ENCODE measurements at places on chromosomes 7 and 10.
A peak's percentile ranks its signal among the peaks of the same experiment; 100 is the strongest.

GRCh38 chr10:8778713-8779112, 724.2 kb downstream of the GATA3 start:
- DNase-seq: no peak

- DNase-seq: no peak
Observed at GRCh38 chr7:155534691-155535090, 11.7 kb downstream of the CNPY1 start.

DNA sequence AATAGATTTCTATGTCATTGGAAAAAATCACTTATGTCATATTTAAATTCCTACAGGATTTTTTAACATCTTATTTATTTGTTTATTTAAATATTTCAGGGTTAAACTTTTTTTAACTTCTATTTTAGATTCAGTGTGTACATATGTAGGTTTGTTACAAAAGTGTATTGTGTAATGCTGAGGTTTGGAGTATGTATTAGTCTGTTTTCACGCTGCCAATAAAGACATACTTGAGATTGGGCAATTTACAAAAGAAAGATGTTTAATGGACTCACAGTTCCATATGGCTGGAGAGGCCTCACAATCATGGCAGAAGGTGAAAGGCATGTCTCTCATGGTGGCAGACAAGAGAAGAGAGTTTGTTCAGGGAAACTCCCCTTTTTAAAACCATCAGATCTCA, 65.4 kb downstream of the MGAM2 start:
- DNase-seq: no peak

- no peak for DNase-seq
Observed at GRCh38 chr10:91537614-91538383, 95.1 kb downstream of the PPP1R3C start.

- no peak for DNase-seq
Observed at GRCh38 chr7:80372415-80372814, 139.4 kb downstream of the GNAT3 start.

GRCh38 chr7:81201188-81201587, 282.3 kb upstream of the SEMA3C start:
- DNase-seq: no peak

GRCh38 chr7:28474640-28475039, 62.3 kb downstream of the CREB5 start:
- DNase-seq: no peak

DNA sequence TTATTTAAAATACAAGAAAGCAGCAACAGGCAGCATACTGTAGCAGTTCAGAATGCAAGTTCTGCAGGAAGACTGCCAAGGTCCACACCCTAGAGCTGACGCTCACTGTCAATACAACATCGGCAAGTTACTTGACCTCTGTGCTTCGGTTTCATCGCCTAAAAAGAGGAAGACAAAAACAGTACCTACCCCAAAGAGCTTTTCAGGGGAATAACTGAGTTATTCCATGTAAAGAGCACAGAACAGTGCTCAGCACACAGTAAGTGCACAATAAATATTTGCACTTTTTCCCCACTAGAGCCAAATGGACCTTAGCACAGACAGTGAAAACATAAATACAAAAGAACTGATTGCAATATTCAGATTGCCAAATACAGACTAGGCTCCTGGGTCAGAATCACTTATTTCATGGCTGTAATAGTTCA, 88.6 kb downstream of the USP6NL start:
- peak; percentile 25 for DNase-seq

- DNase-seq: no peak
Observed at GRCh38 chr7:94374721-94375566, 19.8 kb upstream of the COL1A2 start.

- no peak for DNase-seq
Observed at GRCh38 chr10:74870191-74870590, 43.8 kb downstream of the KAT6B start.

GRCh38 chr7:85030893-85031292, 156.0 kb downstream of the SEMA3D start:
- no peak for DNase-seq

DNA sequence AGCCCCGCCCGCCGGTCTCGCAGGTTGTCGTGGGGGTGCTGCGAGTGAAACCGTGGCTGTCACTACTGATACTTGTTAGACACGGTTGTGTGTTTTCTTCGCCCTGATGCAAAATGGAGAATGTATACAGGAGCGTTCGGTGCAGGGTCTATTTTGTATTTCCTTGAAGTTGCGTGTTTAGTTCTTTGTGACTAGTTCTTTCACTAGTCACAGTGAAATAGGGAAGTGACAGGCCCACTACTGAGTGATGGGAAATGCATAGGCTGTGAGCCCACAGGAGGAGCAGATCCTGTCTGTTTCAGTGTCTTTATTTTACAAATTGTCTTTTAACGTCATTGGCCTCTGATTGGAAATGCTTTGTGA, 675 bp downstream of the ABRAXAS2 start:
- DNase-seq: peak; percentile 74

DNA sequence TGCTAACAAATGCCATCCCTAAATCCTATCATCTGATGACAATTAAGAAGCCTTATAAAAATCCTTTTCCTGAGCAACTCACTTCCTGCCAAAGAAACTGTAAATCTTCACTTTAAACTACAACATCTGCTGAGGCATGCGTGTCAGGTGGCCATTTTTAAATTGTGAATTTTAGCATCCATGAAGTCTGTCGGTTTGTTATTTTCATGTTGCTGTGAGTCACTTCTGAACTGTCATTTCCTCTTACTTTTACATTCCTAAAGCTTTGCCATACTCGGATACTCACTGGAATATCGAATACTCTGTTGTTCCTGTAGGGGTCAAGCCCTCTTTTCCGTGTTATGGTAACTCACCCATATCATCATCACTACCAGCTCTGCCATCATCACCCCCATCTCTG, 34.3 kb upstream of the TMEM26 start:
- DNase-seq: no peak

DNA sequence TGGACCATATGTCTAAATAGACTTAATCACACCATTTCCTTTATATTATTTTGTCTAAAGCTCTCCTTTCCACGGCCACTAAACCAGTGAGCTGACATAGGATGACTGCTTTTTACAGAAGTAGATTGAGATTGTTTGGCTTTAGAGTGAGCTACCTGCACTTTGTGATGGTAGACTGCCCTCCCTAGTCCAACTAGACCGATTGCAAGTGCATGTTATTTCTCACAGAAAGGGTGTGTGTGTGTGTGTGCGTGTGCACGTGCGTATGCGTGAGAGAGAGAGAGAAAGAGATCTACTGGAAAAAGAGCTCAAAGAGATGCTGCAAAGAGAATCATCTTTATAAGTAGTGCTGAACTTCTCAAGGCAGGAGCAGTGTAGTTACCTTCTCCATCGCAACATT, 60.7 kb downstream of the VCL start:
- DNase-seq: peak; percentile 12

- peak; percentile 11 for DNase-seq
Observed at GRCh38 chr7:142111499-142111898, at the start of gene MGAM2. MGAM2 (plus strand) TSS chr7:142111718; CDS start chr7:142116874, 5,156 bp downstream.

GRCh38 chr7:135510592-135511183, 786 bp upstream of the CNOT4 start:
- DNase-seq: no peak

GRCh38 chr7:134720091-134720935, 59.1 kb upstream of the CALD1 start:
- no peak for DNase-seq

All from CD14-positive monocyte (primary cell).